WTC11 (cell line): ENCODE measurements at places on chromosomes 7 and 10. TPM values are rescaled to one million over a fixed set of nuclear protein-coding genes. Genes with fewer than 3 reads are reported as not detected.

BRI3 gene
- total RNA-seq = 108 to 112 TPM (median 110 TPM) in 3 replicates

HOXA4 gene
- total RNA-seq = not detected in 3 replicates

VPS41 gene
- 50.3 to 59.2 TPM (median 56.2 TPM) in 3 replicates for total RNA-seq

DNA sequence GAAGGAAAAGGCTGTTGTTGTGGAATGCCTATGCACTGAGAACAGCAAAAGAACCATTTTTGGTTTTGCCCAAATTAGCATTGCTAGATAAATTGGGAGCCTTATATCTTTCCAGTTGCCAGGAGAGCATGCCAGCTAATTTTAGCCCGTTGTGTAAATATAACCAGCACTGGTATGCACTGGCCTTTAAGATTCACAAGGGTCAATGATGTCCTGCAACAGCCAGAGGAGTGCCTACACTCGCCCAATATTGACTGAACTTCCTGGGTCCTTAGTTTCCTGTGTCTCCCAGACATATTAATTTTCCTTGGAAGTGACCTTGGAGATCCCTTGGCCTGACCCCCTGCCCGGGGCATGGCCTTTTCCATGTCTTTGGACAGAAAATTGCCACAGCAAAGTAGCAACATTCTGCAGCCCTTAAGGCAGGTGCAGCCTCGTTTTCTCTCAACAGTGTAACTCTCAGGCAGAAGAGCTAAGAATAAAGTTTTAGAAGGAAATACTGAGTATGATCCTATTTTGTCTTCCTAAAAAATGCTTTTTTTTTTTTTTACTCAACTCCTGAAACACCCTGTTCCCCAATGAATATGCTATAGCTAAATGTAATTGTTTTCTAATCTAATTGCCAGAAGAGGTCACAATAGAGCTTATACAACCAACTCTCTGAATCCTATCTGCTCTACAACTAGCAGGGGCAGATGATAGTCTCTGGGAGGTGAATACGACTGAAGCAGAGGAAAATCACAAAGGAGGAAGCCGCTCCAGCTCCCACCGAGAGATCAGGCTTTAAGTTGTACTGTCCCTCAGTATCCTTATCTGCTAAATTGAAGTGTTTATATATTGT lies 131.9 kb upstream of the PCGF5 start:
- H3K4me3 ChIP-seq = no peak overlapping the region
- no peak overlapping the region for H3K27ac ChIP-seq

DNA sequence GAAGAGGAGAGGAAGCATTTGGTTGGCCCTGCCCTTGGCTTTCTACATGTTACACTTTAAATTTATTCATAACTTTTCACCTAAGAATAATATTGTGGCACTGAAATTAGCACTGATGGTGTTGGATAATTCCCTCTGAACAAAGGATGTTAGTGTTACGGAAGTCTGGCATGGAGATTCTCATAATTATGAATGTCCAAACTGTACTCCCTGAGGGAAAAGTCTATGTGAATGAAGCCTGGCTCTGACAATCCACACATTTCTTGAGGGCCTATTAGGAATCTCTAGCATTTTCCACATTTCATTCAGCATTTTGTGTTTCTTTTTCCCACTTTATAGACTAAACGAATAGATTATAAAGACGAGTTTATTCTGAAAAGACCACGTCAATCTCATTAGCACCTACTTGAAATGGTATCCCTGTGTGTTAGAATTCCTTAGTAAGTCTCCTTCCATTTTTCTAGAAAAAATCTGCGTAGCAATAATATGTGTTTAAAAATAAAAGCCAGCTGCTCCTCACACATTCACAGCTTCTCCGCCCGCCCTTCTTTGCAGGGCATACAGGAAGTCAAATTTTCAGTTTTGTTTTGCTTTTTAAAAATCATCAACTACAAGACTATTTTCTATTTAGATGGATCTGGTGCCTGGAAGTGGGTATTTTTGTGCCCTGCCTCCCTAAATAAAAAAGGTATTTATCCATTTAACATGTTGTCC lies 131.8 kb upstream of the PALS2 start:
- H3K36me3 ChIP-seq = peaks cover 30% of the 10 kb centered on the region
- H3K27ac ChIP-seq = no peak overlapping the region
- H3K4me1 ChIP-seq = peaks cover 32% of the 10 kb centered on the region
